Activated naive CD8-positive, alpha-beta T cell treated with anti-CD3 and anti-CD28 coated beads, Interleukin-2, amount 50 U/mL, for 16 hours (primary cell): ENCODE measurements at places on chromosomes 4 and X.

GRCh38 chr4:185469580-185470154, 1.9 kb downstream of the CCDC110 start:
- no peak for DNase-seq

DNA sequence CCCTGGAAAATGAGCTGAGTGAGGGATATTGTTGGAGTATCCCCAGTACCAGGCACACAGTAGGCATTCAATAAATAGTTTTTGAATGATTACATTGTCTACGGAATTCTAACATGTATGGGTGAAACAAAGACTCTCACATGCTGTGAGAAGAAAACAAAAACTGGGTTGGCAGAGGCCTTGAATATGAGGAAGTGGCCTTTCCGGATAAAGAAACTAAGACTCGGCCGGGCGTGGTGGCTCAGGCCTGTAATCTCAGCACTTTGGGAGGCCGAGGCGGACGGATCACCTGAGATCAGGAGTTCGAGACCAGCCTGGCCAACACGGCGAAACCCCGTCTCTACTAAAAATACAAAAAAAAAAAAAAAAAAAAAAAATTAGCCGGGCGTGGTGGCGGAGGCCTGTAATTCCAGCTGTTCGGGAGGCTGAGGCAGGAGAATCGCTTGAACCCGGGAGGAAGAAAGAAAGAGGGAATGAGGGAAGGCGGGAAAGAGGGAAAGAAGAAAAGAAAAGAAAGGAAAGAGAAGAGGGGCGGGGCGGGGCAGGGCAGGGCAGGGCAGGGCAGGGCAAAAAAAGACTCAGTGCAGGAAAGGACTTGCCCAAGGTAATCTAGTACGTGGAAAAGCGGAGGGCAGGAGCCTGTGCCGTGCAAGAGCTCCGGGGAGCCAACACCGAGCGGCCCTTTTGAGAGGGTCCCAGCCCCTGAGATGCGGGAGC, 689 bp upstream of the TMA16 start:
- no peak for DNase-seq

- no peak for DNase-seq
Observed at GRCh38 chr4:170497112-170497511, 407.4 kb upstream of the AADAT start.

GRCh38 chrX:21875013-21875412, 19.2 kb downstream of the YY2 start:
- DNase-seq: no peak

DNA sequence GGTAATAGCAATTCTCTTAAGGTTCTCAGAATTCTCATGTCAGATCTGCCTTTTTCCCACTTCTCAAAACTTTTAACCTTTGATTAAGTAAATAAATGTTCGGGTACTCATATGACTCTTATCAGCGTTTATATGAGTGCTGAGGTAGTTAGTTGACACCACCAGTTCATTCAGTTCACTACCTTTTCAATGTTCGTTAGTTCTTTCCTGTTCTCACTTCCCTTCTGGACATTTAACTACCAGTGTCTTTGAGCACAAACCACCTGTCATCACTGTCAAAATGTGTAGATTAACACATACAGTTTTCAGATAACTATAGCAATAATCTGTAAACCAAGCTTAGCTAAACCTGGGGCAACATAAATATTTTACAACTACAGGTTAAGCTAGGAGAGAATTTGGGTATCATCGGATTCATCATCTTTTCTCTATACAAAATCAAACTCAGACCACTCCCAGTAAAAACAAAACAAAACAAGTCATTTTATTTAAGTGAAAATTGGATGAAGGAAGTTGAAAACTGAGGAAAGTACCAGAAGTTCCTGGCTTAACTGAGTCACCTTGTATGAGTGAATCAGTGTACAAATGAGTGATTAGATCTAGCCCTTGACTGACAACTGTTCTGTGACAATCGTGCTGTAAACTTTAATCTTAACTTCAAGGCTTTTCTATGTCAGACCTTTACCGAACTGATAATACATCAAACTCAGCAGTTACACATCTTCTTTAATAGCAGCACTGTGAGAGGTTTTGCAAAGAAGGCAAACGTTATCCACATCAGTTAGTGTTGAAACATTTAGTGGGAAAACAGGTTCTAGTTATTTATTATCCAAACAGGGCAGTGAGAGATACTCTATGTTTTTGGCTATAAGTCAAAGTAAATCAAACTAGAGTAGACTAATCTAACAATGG, 41.9 kb downstream of the ARHGEF38 start:
- DNase-seq: no peak

DNA sequence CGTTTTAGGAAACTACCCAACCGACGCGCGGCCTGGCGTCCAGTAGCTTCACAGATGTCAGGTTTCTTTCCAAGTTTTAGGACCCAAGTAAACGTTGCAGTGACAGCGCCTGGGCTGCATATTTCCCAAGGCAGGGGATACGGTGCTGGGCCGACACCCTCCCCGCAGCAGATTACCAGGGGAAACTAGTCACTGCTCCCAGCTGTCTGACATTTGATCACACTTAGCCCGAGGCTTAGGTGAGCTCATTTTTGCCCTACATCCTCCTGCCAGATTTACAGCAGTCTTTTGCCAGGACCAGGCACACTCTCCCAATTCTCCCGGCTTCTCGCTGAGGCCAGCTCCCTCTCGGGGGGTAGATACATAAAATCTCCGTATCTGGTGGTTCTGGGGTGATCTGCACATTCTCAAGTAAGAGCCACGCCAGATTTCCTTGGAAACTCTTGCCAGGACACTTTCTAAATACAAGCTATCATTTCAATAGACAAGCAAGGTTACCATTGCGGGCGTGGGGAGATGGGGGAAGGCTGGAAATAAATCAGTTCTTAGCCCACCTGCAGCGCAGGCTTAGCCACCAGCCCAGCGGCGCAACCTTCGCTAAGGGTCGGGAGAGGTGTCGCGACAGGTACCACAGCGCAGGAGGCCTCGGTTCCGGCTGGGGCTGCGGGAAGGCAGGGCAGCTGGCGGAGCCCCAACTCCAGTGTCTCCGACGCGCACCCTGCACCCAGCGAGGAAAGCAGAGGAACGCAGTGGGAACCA, 2.5 kb upstream of the SOX3 start:
- no peak for DNase-seq

DNA sequence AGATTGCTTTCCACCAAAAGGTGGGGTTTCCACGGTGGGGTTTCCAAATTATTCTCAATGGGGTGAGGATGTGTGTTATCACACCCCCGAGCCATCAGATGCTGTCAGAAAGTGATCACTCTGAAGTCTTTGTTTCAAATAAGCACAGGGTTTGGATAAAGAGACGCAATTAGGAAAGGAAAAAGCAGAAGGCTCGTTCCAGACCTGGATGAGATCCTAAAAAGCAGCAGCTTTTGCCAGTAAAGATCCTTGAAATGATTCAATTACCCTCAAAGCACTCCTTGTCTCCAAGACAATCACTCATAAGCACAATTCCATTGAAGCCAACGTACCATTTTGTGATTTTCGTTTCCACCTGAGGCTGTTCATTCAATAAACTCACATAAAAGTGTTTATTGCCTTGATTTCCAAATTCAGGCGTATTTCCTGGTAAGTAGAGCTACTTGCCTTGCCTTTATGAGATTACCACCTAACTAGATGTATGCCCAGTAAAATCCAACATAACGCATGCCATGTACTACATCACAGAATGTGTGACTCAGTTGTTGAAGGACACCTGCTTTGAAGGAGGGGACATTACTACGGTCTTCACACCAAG, 5.2 kb downstream of the F11 start:
- no peak for DNase-seq

DNA sequence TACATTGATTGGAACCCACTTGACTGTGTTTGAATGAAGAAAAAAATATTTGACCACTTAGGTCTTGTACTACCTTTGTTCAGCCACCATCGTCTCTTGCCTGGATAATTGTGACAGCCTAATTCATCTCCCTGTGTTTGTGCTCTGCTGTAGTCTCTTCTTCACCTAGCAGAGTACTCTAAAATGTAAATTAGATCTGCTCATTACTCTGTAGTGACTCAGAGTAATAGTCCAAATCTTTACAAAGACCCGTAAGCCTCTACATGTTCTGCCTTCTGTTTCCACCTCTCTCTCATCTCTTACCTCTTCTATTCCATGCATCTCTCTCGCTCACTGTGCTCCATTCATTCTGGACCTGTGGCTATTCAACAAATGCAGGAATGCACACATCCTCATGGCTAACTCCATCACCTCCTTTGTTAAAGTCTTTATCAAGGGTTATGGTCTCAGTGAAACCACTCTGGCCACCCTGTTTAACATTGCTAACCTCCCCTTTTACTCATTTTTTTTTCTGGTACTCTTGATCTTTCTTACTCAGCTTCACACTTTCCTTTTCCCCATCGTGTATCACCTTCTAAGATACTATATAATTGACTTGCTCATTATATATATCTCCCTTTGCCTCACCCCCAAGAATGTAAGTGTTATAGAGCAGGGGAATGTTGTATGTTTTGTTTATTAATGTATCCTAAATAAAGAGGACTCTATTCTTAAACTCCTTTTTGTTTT, 98.4 kb downstream of the STIM2 start:
- no peak for DNase-seq

GRCh38 chr4:48853604-48854394, 22.9 kb downstream of the OCIAD1 start:
- DNase-seq: no peak

GRCh38 chrX:40055495-40055894, 42.3 kb downstream of the BCOR start:
- DNase-seq: no peak

- DNase-seq: no peak
Observed at GRCh38 chrX:121858867-121859647, 811.6 kb downstream of the GLUD2 start.
